Effector memory CD8-positive, alpha-beta T cell (primary cell): ENCODE measurements at places on chromosomes 5 and 9.

DNA sequence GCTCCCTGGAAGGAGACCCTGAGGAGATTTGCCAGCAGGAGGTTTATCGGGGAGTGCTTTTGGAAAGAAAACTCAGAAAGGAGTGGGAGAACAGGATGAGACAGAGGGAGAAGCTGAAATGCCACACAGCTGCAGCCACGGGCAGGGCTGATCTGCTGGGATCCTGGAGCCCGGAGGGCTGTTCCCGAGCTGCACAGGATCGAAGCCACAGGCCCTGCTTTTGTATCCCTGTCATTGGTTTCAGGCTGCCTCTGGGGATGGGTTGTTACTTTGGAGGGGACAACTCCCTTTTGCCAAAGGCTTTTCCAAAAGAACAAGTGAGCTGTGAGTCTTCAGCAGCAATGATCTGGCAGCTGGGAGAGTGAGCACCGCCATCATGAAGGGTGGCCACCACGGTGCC is 152.5 kb upstream of the PTCH1 start:
- DNase-seq: no peak

GRCh38 chr9:137605121-137606004 is at the start of gene ARRDC1:
TSS of gene ARRDC1 (plus strand) at chr9:137605686. CDS start at chr9:137605718, 32 bp downstream.
- DNase-seq: peak; percentile 81

GRCh38 chr5:101012880-101013279 is 109.8 kb upstream of the ST8SIA4 start:
- no peak for DNase-seq

GRCh38 chr9:106622164-106622487 is 240.8 kb upstream of the ZNF462 start:
- no peak for DNase-seq

DNA sequence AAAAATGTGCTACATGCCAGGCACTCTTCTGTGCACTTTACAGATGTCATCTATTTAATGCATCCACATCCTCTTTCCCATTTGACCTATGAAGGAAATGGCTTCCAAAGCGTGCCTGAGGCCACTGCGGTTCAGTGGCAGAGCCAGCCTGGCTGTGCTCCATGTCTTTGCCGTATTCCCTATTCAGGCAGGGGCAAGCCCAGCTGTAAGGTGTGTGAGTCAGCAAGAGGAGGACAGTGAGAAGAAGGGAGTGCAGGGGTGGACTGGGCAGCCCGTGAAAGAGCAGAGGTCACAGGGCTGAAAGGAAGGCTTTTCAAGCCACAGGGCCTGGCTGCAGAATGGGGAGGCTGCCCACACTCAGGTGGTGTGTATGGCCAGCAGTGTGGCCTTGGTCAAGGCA is 91.7 kb downstream of the HRH2 start:
- no peak for DNase-seq
